CD4-positive, alpha-beta T cell treated with Interleukin-6 at 100 ng/mL for 8 hours (primary cell): ENCODE measurements at places on chromosomes 16 and 17.

- DNase-seq: no peak
These were observed 85.0 kb downstream of the SNX29 start for GRCh38 chr16:12061336-12062055.

DNA sequence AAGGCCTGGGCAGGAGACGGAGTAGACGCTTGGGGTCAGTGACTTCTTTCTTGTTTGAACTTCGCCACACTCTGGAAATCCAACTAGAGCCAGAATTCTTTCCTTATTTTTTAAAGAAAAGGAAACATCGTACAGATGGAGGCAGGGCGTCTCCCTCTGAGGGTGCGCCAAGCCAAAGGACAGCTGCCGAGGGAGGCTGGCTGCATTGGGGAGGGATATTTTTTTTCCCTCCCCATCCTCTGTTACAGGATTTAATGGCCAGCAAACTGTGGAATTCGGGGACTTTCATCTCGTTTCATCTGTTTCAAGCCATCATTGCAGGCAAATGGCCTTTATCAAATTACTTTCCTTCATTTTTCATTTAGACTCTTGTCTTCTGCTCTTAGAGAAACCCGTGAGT is 15.9 kb downstream of the CDK5R1 start:
- DNase-seq: no peak

DNA sequence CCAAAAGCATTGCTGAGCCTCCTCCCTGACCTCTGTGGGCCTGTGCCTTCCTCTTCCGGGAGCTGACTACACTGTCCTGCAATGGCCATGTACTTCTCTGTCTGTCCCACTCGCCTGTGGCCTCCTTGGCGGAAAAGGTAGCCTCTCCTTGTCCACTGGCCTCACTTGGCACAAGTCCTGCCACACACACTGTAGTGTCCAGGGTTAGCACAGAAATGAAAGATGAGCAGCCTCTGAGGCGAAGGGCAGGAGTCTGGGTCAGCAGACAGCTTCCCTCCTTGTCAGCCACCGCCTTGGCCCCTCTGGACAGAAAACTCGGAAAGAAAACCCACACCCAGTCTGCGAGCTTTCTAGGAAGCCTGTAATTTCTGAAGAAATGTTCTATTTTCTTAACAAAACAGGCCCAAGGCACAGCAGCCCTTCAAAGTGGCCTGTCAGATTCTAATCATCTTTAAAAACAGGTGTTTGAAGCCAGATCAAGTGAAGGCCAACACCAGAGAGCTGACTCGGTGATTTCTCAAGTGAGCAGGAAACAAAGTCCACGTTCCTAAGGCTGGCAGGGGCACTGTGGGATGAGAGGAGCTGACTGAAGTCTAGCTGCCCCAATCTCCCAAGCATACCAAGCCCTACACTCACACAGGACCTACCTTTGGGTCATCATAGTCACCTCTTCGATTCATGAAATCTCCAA is 67.2 kb downstream of the GTF3C1 start:
- DNase-seq: no peak

DNA sequence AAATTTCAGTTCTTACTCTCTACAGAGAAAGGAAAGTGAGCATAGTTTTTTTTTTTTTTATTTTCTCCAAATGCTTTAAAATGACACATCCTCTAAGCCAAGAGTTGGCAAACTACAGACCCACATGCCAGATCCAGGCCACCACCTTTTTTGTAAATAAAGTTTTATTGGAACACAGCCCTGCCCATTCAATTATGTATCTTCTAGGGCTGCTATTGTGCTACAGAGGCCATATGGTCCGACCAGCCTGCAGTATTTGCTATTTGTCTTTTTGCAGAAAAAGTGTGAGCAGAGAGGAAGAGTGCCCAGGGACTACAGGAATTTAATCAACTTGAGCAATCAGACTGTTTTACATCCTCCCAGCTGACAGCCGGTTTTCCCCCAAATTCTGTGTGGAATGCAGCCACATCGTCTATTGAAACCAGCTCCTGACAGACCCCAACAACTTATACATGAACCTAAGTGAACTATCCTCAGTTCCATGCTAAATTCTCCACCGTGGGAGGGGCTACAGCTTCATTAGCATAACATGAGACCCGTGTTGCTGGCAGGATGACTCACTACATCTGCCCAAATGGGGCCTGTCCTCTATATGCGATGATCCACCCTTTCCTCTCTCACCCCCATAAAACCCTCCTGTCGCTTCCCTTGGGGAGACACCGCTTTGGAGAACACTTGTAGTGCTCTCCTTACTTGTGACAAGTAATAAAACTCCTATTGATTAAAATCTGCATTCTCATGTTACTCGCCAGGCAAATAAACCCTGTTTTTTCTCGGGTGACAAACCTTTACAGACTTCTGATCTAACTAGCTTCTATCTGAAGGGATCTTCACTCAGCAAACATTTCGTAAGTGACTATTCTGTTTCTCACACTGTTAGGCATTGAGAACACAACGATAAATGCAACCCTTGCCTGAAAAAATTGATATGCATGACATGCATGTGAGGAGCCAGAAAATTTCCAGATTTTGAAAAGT is 149.4 kb upstream of the HS3ST3A1 start:
- no peak for DNase-seq

DNA sequence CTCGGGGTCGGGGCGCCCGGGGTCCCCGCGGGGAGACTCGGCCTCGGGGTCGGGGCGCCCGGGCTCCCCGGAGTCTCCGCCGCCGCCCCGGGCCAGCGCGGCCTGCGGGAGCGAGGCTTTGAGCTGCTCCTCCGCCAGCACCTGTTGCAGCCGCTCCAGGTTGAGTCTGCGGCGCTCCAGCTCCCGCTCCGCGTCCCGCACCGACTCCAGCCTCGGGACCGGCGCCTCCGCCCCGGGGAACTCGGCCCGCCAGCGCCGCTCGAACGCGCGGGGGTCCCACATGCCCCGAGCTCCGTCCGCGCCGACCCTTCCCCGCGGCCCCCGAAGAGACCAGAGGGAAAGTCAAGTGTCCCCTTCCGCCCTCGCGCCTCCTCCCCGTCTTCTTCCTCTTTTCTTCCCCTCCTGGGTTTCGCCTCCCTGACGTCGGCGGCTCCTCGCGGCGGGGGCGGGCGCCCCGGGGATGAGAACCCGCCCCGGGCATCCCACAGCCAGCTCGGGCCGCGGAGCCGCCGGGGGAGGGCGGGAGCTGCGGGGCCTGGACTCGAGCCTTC is 40.8 kb upstream of the BHLHA9 start:
- peak; percentile 9 for DNase-seq

DNA sequence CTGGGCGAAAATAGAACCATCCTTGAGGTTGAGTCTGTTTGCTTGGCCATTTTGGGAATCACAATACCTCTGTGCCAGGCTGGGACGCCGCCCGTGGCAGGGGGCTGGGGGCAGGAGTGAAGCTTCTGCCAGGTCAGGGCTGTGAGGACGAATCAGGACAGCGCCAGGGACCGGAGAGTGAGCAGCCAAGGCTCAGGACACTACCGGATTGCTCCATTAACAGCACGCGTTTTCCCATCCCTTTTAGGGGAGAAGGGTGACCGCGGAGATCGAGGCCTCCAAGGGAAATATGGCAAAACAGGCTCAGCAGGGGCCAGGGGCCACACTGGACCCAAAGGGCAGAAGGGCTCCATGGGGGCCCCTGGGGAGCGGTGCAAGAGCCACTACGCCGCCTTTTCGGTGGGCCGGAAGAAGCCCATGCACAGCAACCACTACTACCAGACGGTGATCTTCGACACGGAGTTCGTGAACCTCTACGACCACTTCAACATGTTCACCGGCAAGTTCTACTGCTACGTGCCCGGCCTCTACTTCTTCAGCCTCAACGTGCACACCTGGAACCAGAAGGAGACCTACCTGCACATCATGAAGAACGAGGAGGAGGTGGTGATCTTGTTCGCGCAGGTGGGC is 23.4 kb downstream of the C1QTNF1 start:
- DNase-seq: no peak

DNA sequence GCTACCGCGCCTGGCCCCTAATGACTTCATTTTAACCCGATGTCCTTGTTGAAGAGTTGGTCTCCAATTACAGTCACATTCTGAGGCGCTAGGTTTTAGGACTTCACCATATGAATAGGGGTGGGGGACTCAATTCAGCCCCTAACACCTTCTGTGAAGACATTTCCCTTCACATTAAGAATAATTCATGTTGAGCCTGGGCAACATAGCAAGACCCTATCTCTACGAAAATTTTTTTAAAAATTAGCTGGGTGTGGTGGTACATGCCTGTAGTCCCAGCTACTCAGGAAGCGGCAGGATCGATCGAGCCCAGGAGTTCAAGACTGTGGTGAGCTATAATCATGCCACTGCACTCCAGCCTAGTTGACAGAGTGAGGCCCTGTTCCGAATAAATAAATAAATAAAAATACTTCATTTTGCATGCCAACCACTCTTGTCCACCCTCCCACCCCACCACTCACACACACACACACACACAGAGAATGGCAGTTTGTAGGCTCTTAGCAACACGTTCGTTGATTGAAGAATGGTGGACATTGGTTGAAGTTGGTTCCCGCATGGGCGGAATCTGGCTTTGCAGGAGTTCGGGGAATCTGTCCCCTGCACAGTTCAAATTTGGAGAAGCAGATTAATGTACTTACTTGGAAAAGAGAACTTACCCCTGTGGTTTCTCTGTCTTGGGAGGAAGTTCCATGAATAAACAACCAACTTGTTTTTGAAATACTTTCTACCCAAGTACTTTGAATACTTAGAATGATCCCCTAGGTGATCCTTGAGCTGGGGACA is 27.8 kb upstream of the TVP23A start:
- DNase-seq: no peak

- DNase-seq: peak; percentile 26
These were observed 5.7 kb upstream of the SNAI3 start for GRCh38 chr16:88691924-88692560.

- DNase-seq: peak; percentile 50
These were observed 11.0 kb upstream of the DPEP1 start for GRCh38 chr16:89602273-89602951.

GRCh38 chr16:51813609-51814008 is 662.5 kb upstream of the SALL1 start:
- DNase-seq: no peak

GRCh38 chr17:44781551-44782325 is 22.9 kb downstream of the ADAM11 start:
- no peak for DNase-seq

DNA sequence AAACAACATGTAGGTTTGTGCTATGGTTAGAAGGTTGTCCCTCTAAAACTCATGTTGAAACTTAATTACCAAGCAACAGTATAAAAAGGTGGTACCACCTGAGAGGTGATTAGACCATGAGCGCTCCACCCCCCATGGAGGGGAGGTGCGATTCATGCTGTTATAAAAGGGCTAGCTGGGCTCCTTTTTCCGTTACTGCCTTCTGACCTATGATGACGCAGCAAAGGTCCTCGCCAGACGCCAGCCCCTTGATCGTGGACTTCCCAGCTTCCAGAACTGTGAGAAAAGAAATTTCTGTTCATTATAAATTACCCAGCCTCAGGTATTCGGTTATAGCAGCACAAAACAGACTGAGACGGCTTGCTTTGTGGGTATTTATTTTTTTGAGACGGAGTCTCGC is 167.8 kb downstream of the SNX29 start:
- no peak for DNase-seq

DNA sequence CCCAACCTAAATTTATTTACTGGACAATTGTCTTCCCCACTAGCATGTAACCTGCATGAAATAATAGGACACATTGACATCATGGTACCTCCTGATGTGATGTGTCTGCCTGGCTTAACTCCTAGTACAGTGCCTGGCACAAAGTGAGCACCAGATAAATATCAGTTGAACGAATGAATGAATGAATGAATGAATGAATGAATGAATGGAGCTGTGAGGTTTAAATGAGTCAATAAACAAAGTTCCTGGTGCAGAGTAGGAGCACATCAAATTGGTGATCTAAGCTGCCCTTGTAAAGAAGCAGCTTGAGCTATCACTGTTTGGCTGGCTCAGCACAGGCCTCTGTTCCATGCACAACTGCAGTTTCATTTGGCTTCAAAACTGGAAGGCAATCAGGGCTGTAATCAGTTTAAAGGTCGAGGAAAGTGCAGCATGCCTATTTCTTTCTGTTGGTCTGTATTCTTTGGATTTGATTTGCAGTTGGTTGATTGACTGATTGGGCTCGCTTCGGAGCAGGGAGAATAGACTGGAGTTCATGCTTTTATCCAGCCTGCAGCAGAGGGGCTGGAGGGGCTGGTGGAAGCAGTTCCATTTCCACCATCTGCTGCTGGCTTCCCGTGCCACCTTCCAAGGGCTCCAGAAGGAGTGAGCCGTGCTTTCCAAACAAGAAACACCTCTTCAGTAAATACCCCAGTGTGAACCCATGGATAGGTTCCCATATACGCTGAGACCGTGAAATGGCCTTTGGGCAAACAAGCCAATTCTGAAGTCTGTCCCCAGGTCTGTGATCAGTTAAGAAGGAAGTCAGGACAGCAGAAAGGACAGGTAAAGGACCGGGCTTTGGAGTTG is 54.6 kb downstream of the GPRC5B start:
- no peak for DNase-seq

DNA sequence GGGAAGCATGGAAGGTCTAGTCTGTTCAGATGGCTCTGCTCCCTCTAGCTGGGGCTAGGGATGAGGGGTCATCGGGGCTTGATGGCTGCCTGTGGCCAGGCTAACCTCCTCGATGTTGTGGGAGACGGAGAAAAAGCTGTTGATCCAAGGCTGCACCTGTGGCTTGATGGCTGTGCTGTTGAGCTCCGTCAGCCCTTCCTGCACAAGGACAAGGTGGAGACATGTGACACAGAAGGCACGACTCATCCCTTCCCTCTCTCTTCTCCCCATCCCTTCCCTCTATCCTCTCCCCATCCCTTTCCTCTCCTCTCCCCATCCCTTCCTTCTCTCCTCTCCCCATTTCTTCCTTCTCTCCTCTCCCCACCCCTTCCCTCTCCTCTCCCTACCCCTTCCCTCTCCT is 28.2 kb downstream of the FCSK start:
- DNase-seq: no peak

GRCh38 chr16:78552716-78553115 is 453.3 kb downstream of the WWOX start:
- no peak for DNase-seq

GRCh38 chr17:76248013-76248782 is 7.9 kb upstream of the RNF157 start:
- DNase-seq: no peak

- DNase-seq: no peak
These were observed 59.2 kb downstream of the CDK5R1 start for GRCh38 chr17:32546031-32546444.
